ENCODE measurements at places on chromosomes 1 and 21. TPM values are rescaled to one million over a fixed set of nuclear protein-coding genes. Genes with fewer than 3 reads are reported as not detected.

DNA sequence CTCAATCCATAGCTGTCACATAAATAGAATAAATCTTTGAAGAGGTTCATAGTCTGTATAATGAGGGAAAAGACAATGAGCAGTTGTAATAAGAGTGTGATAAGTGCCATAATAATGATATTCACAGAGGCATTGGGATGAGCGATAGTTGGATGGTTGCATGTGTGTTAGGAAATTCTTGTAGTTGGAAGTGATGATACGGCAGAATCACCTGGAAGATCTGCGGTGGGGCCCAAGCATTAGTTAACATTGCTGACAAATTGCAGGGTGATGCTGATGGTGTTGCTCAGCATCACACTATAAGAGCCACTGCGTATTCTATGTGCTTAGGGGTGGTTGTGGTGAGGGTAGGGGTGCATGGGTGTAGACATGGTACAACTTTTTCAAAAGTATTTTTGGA, 41.1 kb downstream of the ADGRL2 start:
- H3K4me3 ChIP-seq = no peak overlapping the region
- peaks cover 11% of the 10 kb centered on the region for H3K36me3 ChIP-seq
- no peak for DNase-seq
- H3K4me1 ChIP-seq = peaks cover 1% of the 10 kb centered on the region
- no peak overlapping the region for H3K27ac ChIP-seq

DNA sequence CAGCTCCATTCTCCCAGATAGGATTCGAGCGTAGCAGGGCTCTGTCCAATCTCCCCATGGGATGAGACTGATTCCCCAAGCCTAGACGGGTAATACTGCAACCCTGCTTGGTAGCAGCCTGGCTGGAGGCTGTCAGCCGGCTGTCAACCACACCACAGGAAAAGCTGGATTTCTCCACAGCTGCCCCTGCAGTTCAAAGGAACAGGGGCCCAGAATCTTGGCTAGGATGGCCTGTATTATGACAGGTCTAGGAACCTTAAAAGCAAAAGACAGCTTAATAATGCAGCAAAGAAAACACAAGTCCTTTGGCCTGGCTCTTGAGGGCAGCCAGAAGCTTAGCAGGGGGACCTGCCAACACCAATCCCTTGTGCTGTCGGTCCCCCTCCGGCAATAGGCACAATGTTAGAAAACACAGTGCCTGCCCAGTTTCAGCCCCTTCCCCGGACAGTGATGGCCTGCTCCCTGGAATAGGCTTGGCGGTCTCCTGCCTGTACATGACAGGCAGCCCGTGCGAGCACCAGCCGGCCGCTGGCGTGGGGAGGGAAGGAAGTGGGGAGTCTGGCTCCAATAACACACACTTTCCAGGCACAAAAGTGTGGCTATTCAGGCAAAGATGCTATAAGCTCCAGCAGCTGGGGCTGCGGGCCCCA, 90.5 kb downstream of the TRABD2B start:
- peaks cover 18% of the 10 kb centered on the region for H3K4me1 ChIP-seq
- DNase-seq = no peak
- H3K27me3 ChIP-seq = peaks cover 24% of the 10 kb centered on the region
- peak overlapping the region; percentile 32 for H3K27ac ChIP-seq

GRCh38 chr1:65399003-65399402, 21.5 kb upstream of the LEPR start:
- no peak overlapping the region for H3K27ac ChIP-seq
- peaks cover 21% of the 10 kb centered on the region for H3K36me3 ChIP-seq
- H3K27me3 ChIP-seq = no peaks in the 10 kb centered on the region
- no peak overlapping the region for H3K4me3 ChIP-seq
- H3K4me1 ChIP-seq = no peaks in the 10 kb centered on the region

DNA sequence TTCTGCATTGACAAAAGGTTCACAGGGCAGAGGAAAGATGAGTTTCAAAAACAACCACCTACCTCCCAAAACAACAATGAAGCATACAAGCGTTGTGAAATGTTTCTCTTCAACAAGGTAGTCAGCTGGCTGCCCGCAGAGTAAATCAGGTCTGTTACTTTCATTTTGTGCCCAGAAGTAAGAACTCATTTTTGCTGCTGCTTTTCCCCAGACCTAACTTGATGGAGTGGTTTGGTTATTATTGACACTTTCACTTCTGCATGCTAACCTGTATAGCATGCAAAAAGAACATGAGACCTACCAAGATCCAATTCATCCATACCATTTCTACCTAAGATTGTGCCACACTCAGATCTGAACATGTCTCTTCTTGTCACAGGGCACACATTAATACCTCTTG, 1.3 kb downstream of the SLC9C2 start:
- no peaks in the 10 kb centered on the region for H3K36me3 ChIP-seq
- H3K27me3 ChIP-seq = peaks cover 9% of the 10 kb centered on the region
- DNase-seq = no peak
- no peaks in the 10 kb centered on the region for H3K4me1 ChIP-seq
- no peak overlapping the region for H3K27ac ChIP-seq
- no peak overlapping the region for H3K4me3 ChIP-seq

GRCh38 chr1:84957966-84958365, 38.9 kb downstream of the MCOLN2 start:
- peaks cover 22% of the 10 kb centered on the region for H3K4me1 ChIP-seq
- peaks cover 2% of the 10 kb centered on the region for H3K36me3 ChIP-seq
- H3K4me3 ChIP-seq = no peak overlapping the region
- no peak overlapping the region for H3K27ac ChIP-seq

DNA sequence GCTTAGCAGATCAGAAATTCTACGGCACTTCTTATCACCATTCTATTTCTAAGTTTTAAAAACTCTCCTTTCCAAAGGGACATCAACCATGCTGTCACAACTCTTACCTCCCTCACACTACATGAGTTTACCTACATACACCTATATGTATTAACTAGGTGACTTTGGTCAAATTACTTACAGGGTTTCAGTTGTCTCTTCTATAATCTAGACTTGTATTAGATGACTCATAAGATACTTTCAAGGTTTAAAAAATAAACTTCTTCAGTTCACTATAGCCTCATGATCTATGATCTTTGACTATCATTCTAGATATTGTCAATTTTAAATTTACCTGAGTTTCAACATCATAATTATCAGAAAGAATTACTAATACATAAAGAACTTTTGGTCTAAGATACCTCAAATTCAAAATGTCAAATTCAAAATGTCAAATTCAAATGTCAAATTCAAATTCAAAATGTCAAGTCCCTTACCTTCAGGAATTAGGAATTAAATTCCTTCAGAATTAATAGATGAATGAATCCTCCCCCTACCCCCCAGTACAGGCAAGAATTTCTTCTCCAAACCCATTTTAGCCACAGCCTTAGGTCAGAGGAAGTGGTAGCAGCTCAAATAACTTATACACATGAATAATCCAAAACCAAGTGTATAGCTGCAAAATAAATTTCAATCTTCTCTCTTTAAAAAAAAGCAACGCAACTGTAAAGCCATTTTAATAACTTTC, 31.1 kb downstream of the OTUD7B start:
- H3K36me3 ChIP-seq = peaks cover 11% of the 10 kb centered on the region
- no peaks in the 10 kb centered on the region for H3K27me3 ChIP-seq
- H3K4me1 ChIP-seq = peaks cover 29% of the 10 kb centered on the region
- DNase-seq = no peak

The S100A1 gene
- 1.2 TPM for total RNA-seq

The HHIPL2 gene
- total RNA-seq = not detected

The KLF17 gene
- 0.18 TPM for total RNA-seq

The F13B gene
- total RNA-seq = not detected

The KRTAP19-1 gene
- not detected for total RNA-seq

The ADGRL2 gene
- total RNA-seq = 64.2 TPM

The IL22RA1 gene
- not detected for total RNA-seq

The USH2A gene
- total RNA-seq = not detected

Data from chondrocyte (in vitro differentiated cells).